ENCODE measurements at places on chromosomes 7 and 10. TPM values are rescaled to one million over a fixed set of nuclear protein-coding genes. Genes with fewer than 3 reads are reported as not detected.

CALML5 gene
- total RNA-seq: not detected

TEX47 gene
- not detected for total RNA-seq

GRCh38 chr10:79060641-79061255 is 8.0 kb upstream of the ZMIZ1 start:
- no peak overlapping the region for H3K27ac ChIP-seq
- no peaks in the 10 kb centered on the region for H3K36me3 ChIP-seq

- H3K4me1 ChIP-seq: peaks cover 2% of the 10 kb centered on the region
- H3K27ac ChIP-seq: no peak overlapping the region
- H3K27me3 ChIP-seq: no peaks in the 10 kb centered on the region
- no peaks in the 10 kb centered on the region for H3K36me3 ChIP-seq
- DNase-seq: no peak
- no peak overlapping the region for H3K4me3 ChIP-seq
These were observed 101.4 kb downstream of the FAM107B start for GRCh38 chr10:14673189-14673861.

- no peaks in the 10 kb centered on the region for H3K36me3 ChIP-seq
- H3K27me3 ChIP-seq: no peaks in the 10 kb centered on the region
- no peak overlapping the region for H3K4me3 ChIP-seq
- H3K27ac ChIP-seq: no peak overlapping the region
These were observed 46.6 kb downstream of the CNNM2 start for GRCh38 chr10:102964713-102965112.

Measured in activated CD4-positive, alpha-beta memory T cell treated with anti-CD3 and anti-CD28 coated beads for 36 hours (primary cell).